HFFc6 (cell line): ENCODE measurements at places on chromosomes 5 and 9. TPM values are rescaled to one million over a fixed set of nuclear protein-coding genes. Genes with fewer than 3 reads are reported as not detected.

- no peak for DNase-seq
Observed at GRCh38 chr9:77472646-77473045, 175.5 kb downstream of the GNA14 start.

DNA sequence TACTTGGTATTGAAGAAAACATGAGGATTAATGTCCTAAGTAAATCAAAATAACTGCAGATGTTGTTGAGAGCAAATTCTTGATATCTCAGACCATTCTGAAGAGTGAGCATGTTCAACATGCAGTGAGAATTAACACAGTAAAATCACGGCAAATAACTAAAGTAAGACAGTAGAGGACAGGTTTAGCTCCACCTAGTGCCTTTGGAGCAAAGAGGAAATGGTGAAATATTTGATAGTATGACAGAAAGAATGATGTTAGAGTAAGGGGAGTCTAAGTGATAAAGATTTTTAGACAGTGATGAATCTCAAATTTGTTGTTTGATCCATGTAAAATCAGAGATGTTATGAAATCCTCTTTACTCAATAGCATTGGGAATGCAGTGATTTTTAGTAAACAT, 424.2 kb downstream of the TMEM161B start:
- DNase-seq, result no peak

DNA sequence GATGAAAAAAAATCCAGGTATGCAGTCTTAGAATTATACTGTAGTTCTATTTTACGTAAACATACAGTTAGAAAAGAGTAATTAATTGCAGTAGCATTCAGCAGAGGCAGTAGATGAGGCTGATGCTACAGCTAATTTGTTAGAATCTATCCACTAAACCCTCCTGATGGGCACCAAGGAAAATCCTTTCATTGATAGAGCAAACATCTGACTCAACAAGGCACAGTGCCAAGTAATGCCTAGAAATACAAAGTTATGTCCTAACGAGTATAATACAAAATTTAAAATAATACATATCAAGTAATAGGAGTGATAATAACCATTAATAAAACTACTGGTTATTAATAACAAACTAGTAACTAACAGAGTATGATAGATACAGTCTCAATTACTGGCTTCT, 9.0 kb downstream of the MOCS2 start:
- DNase-seq, result no peak

- DNase-seq, result no peak
Observed at GRCh38 chr5:139131921-139132432, 66.2 kb downstream of the SIL1 start.

WDR38 gene
- total RNA-seq, result not detected in 3 replicates

GRCh38 chr9:85554349-85554748, 187.4 kb downstream of the AGTPBP1 start:
- DNase-seq, result no peak
